ENCODE measurements at places on chromosomes 11 and 22.

GRCh38 chr11:104422324-104422944 is 258.5 kb upstream of the PDGFD start:
- no peak for DNase-seq

DNA sequence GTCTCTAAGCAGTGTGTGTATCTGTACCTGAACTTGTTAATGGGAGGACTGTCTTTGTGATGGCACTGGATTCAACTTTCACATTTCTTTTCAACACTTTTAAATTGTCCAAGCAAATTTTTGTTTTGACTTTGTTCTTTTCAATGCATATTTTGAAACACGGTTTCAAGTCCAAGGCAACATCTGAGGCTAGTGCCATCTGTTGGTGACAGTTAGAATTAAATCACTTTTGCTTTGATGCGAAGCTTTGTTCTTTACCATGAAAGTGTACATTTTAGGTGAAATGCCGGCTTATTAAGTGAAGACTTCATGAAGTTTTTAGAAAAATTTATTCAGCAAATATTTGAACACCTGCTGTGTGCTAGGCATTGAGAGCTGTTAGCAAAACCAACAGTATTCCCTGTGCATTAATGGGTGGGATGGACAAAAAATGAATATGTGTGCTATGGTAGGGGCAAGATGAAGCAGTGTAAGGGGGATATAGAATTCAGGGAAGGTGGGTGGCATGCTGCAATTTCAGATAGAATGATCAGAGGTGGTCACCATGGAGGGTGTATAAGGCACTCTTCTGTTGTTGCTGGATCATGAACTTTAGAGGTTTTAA is 70.2 kb downstream of the DDX10 start:
- DNase-seq, result peak; percentile 57

DNA sequence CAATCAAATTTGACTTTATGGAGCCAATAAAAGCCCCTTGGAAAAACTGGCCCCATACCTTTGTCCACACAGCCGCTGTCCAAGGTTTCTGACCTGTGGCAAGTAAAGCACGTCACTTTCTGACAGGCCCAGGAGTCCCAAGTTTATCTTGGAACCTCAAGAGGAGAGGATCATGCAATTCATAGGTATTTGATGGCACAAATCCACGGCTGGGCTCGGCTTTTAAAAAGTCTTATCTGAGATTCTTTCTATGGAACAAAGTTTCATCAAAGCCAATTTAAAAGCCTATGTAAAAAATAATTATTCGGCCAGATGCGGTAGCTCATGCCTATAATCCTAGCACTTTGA is 13.6 kb downstream of the TMEM138 start:
- DNase-seq, result no peak

DNA sequence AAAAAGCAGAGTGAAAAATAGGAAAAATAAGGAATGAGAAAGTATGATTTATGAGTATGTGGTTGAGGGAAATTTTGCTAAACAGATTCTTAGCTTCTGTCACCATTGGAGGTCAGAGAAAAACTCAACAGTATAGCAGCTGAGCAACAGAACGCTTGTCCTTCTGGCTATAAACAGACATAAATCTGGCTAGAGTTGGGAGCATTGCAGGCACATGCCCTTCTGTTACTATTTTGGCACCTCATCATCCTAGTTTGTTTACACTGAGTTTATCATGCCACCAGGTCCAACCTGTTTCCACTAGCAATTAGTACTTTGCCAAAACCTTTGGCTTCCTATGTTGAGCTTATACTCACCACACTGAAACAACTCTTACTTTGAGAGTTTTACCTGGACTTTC is 6.9 kb downstream of the UBE4A start:
- no peak for DNase-seq

DNA sequence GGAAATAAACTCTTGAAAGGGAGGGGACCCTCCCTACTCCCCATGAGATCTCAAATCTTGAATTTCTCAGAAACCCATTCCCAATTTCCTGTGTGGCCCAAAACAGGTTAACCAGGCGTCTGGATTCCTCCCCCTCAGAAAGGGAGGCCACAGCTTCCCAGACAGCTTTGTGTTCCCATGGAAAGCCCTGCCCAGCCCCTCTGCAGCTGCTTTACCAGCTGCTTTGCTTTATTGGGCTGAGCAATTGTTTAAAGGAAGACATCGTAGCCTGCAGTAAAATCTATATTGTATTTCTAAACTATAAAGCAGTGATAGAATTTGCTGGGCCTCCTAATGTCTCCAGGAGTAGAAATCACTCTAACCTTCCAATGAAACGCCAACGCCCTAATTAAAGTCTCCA is 97.4 kb downstream of the CHST1 start:
- no peak for DNase-seq

DNA sequence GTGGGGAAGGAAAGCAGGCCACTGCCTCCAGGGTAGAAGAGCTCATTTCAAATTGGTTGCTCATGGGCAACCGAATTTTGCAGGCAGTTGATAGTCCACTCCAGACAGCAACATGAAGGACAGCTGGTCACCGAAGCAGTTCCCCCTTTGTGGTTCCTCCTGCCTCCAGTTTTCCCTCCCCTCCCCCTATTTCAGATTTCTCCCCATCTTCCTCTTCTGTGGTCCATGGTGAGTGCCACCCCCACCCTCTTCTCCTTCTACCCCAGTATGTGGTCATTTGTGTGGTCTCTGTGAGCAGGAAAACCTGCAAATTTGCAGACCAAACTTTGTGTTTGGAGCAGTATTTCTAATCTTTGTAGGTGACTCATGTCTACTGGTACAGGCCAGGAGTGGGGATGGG is 38.2 kb upstream of the PAK1 start:
- no peak for DNase-seq

DNA sequence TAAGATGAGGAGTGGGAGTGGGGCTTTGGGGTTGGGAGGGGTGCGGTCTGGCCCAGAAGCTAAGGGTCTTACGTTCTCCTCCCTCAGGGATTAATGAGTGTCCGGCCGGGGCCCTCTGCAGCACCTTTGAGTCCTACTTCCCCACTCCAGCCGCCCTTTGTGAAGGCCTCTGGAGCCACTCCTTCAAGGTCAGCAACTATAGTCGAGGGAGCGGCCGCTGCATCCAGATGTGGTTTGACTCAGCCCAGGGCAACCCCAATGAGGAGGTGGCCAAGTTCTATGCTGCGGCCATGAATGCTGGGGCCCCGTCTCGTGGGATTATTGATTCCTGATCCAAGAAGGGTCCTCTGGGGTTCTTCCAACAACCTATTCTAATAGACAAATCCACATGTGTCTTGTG is 4.0 kb downstream of the FOLR3 start:
- DNase-seq, result no peak

- no peak for DNase-seq
These were observed 87.3 kb downstream of the CCDC73 start for GRCh38 chr11:32706985-32707741.

- DNase-seq, result no peak
These were observed 12.3 kb upstream of the NXPE4 start for GRCh38 chr11:114607753-114608459.

- no peak for DNase-seq
These were observed 140.2 kb downstream of the SNX19 start for GRCh38 chr11:130776061-130776419.

DNA sequence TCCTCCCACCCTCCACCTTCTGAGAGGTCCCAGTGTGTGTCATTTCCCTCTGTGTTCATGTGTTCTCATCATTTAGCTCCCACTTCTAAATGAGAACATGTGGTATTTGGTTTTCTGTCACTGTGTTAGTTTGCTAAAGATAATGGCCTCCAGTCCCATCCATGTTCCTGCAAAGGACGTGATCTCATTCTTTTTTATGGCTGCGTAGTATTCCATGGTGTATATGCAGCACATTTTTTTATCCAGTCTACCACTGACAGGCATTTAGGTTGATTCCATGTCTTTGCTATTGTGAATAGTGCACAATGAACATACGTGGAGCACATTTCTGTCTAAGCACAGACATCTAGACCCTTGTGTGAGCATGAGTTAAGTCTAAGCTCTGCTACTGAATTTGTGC is 5.7 kb downstream of the CD3E start:
- DNase-seq, result no peak

- DNase-seq, result peak; percentile 96
These were observed 24.0 kb upstream of the SMIM38 start for GRCh38 chr11:69131644-69132300.

GRCh38 chr22:35172442-35172841 is 84.9 kb upstream of the HMGXB4 start:
- no peak for DNase-seq

GRCh38 chr11:35615921-35616900 is 2.0 kb upstream of the FJX1 start:
- DNase-seq, result peak; percentile 62

- DNase-seq, result peak; percentile 66
These were observed 75.8 kb downstream of the ARHGAP8 start for GRCh38 chr22:44828193-44828592.

GRCh38 chr11:94655291-94655690 is 88.1 kb downstream of the PIWIL4 start:
- no peak for DNase-seq

GRCh38 chr11:111645657-111646316 is 43.5 kb downstream of the SIK2 start:
- DNase-seq, result no peak

GRCh38 chr22:38921120-38921519 is 36.3 kb upstream of the APOBEC3A start:
- no peak for DNase-seq

GRCh38 chr11:118152552-118153471 is at the start of gene SCN4B:
TSS of gene SCN4B (minus strand) at chr11:118152823. CDS start at chr11:118152673, 150 bp downstream.
- DNase-seq, result peak; percentile 92

- DNase-seq, result peak; percentile 92
These were observed 69.4 kb downstream of the OSBP2 start for GRCh38 chr22:30763815-30764673.

- no peak for DNase-seq
These were observed 27.2 kb downstream of the CERK start for GRCh38 chr22:46710806-46711205.

GRCh38 chr11:996681-997080 is 39.8 kb downstream of the MUC6 start:
- DNase-seq, result no peak

DNA sequence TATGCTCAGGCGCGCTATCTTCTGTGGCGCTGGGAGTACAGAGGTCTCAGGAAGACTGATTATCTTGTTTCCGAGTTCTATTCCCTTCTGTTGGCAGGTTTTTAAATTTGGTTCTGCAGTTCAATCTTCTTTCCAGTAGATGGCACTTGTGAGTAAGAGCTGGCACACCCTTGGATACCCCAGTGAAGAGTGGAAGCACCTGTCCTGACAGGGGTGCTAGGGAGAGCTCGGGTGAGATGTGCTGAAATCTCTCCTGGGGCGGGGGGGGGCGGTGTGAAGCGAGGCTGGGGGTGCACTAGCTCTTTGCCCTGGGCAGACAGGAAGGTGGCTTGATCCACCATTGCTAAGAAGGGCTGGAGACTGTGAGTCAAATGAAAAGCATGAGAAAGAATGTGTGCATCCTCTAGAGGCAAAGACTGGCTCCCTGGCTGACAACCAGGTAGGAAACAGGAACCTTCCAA is 679.9 kb upstream of the CCDC179 start:
- peak; percentile 72 for DNase-seq

GRCh38 chr11:131691181-131692041 is 321.0 kb downstream of the NTM start:
- peak; percentile 80 for DNase-seq

DNA sequence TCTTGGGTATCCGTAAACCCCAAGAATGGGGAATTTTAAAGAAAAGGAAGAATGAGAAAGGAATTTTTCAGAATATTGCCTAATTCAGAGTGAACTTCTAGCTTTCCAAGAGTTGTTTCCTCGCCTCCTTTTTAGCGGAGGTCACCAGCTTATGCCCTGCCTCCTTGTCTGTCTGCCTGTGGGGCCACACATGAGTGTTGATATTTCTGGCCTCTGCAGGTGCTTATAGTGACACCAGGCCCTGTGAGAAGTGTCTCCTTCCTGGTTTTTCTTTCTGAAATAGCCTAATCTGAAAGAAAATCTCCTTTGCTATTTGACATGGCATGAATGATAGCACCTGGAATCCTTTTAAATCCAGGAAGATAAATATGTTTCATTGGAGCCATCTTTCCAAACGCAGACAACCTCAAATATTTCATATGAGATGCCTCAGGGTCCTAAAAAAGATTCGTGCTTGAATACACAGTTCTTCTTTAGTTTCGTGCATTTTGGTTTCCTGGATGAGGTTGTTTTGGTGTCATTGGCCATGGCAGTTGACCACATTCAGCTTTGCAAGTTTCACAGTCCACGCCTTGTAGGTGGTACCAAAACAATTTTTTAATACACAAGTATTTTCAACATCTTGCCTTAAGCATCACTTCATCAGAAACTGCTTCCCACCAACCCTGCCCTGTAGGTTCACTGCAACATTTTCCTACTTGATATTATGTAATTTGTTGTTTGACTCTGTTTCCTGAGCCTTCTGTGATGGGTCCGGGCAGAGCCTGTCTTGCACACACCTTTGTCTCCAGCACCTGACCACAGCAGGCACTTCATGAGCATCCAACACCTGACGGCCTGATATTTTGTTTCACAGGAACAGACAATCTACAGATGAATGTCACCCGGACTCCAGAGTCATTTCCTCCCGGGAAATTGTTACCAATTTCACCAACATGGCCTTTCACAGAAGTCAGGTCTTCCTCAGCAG is 159.4 kb downstream of the C11orf91 start:
- DNase-seq, result no peak

DNA sequence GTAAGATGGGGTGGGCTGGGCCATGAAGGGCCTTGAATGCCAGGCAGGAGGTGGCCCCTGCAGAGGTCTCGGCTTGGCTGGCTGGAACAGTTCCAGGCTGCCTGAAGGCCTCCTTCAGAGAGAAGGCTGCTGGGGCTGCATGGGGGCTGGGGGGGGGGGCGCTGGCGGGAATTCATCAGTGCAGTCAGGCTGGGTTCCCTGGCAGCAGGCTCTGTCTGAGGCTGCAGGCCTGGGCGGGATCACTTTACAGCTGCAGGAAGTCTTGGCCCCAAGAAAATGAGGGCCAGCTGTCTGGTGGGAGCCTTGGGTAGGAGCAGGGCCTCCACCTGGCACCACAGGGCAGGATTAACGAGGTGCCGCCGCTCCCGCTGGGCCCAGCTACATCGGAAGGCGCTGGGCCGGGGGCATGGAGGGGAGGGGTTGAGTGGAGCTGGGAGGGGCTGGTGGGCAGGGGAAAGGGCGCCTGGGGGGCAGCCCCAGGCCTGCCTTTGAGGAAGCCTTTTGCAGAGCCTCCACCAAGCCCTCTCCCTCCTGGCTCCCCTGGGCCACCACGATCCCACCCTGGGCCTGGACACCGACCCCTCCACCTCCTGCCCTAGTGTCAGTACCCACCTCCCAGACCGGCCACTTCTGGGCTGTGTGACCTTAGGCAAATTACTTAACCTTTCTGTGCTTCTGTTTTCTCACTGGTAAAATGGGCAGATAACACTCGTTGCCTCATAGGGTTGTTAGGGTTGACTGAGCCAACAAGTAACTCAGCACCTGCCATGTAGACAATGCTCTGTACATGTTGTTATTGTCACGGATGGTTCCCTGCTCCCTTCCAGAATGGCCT is 31.0 kb upstream of the HMOX1 start:
- no peak for DNase-seq
